ENCODE measurements at places on chromosomes 4 and X. TPM values are rescaled to one million over a fixed set of nuclear protein-coding genes. Genes with fewer than 3 reads are reported as not detected.

HPGDS gene
- 7.4 TPM for total RNA-seq

WDFY3 gene
- 151 TPM for total RNA-seq

ADH1A gene
- 0.85 TPM for total RNA-seq

CT45A10 gene
- total RNA-seq: not detected

SSR4 gene
- total RNA-seq: 226 TPM

BRS3 gene
- total RNA-seq: not detected

MSANTD1 gene
- 0.91 TPM for total RNA-seq

UGT2B15 gene
- total RNA-seq: not detected

PCSK1N gene
- 131 TPM for total RNA-seq

FGG gene
- 2.8 TPM for total RNA-seq

F8A2 gene
- not detected for total RNA-seq

DUSP21 gene
- total RNA-seq: not detected

VBP1 gene
- total RNA-seq: 38.4 TPM

FREM3 gene
- total RNA-seq: 0.06 TPM

FHIP1A gene
- total RNA-seq: 16.5 TPM

FOXR2 gene
- not detected for total RNA-seq

POF1B gene
- 13.1 TPM for total RNA-seq

CCNA2 gene
- 1.4 TPM for total RNA-seq

KIAA0232 gene
- 39.9 TPM for total RNA-seq

RHOXF2 gene
- not detected for total RNA-seq

TLR8 gene
- total RNA-seq: 3.1 TPM

GAGE1 gene
- total RNA-seq: not detected

SHOX gene
- total RNA-seq: not detected

ATOH1 gene
- not detected for total RNA-seq

TGIF2LX gene
- total RNA-seq: not detected

FGF2 gene
- total RNA-seq: 16.9 TPM

FAM9B gene
- not detected for total RNA-seq

KCND1 gene
- 2.2 TPM for total RNA-seq

GYG2 gene
- 2.2 TPM for total RNA-seq

PRMT9 gene
- 11.7 TPM for total RNA-seq

PPP1R2C gene
- not detected for total RNA-seq

NLGN3 gene
- total RNA-seq: 0.82 TPM

ADH6 gene
- 10.2 TPM for total RNA-seq

HSFX3 gene
- not detected for total RNA-seq

CXXC4 gene
- 0.63 TPM for total RNA-seq

LUZP4 gene
- total RNA-seq: not detected

MANBA gene
- 28.0 TPM for total RNA-seq

HOPX gene
- total RNA-seq: 17.6 TPM

TRPC5OS gene
- not detected for total RNA-seq
